Hippocampal formation (tissue), 2 donors: ENCODE measurements at places on chromosomes 6 and 20.

- no peak for DNase-seq
Observed at GRCh38 chr6:85460921-85461797, 11.3 kb downstream of the NT5E start.

DNA sequence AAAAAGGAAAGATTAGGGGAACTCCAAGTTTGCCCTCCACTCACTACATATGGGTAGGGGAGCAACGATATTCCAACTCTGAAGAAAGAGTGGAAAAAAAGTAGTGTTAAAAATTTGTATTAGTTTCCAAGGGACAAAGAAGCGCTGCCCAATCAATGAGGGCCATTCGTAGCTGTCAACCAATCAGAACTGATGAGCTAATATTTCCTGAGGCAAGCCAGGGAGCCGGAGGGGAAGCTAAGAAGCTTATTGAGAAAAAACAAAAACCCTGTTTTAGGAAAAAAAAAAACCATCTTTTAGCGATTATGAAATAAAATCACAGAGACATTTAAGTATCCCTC, 59.5 kb downstream of the TRIM38 start:
- DNase-seq: peak; percentile 87

- no peak for DNase-seq
Observed at GRCh38 chr6:42403421-42403820, 48.3 kb downstream of the TRERF1 start.

DNA sequence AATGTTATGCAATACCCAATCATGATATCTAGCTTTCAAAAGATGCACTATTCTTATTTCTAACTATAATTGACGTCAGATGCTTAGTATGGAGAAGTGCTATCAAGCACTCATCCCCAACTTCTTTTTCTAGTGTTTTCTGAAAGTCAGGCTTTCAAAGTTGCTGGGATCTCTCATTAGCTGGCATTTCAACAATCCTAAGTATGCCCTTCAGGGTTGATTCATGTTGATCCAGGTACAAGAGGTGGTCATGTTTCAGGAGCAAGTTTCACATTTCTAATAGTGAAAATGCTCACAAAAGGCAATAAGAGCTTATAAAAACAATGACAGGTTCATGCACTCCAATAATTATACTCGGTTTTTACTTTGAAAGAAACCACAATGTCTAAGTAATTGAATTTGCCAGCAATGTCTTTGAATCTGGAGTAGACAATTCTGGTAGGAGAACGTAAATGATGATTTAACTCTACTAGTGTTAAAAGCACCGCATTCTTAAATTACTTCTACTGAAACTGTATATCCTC, 193.7 kb upstream of the KHDRBS2 start:
- no peak for DNase-seq

GRCh38 chr6:73734832-73735453, 38.9 kb downstream of the CD109 start:
- DNase-seq: no peak

DNA sequence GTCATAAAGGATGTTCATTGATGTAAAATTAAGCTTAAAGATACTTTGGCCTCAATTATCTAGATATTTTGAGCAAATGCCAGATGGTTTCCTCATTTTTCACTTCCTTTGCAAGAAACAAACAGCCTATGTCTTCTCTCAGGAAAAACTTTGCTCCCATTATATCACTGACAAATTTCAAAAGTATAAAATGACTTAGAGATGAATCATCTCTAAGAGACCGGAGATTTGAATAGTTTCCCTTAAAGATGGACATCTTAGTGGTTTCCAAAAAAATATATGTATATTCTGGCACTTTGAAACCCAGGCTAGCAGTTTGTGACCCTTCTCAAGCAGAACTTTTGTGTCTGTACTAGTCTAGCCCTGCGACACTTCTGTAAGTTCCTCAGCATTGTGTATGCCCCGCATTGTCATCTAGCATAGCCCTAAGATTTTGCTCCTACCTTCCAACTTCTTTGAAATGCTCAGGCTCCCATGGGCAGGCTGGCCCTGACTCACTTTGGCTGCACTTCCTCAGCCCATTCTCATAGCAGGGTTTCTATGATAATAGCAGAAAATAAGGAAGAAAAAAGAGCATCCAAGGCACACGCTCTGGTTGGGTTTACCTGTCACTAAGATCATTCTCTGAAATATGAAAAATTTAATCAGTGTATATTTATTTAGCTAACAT, 25.7 kb upstream of the POU3F2 start:
- no peak for DNase-seq

- DNase-seq: no peak
Observed at GRCh38 chr6:131303338-131303930, 168.2 kb downstream of the AKAP7 start.

DNA sequence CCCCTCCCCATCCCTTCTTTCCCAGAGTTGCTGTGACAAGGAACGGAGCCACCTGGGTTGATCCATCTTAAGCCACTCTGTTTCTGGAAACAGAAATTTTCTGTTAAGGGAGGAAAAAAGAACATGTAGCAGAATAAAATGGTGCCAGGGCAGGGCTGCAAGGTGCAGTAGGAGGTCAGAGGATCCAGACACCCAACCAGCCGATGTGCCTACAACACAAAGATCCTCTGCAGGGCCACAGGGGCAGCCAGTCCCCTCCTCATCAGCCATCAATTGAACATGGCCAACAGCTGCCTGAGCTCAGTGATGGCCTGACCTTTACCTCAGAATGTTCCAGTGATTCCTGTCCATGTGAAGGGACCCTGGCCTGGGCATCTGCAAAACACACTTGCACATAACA, 11.9 kb downstream of the MDFI start:
- no peak for DNase-seq

DNA sequence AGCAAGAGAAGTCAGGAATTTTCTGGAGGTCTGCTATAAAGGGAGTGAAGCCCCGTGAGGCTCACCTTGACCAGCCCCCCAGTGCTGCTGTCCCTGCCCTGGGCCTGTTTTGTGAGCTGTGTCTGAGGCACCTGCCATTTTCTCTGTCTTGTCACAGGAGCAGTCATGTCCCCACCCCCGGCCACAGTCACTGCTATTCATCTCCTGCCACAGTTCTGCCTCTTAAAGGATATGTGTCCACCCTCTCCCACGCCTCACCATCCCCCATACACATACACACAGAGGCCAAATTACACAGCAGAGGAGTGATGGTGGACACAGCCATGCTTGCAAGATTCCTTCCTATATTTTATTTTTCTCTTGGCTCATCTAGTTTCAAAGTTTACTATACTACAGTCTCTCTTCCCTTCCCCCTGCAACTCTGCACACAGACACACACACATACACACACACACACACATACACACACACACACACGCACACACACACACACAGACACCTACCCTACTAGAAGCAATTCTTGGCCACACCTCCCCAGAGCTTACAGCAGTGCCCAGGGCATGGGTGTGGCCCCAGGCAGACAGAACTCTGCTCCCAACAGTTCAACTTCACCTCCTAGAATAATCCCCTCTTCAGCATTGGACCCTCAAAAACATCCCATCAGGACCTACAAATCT, 68.7 kb upstream of the TAB2 start:
- no peak for DNase-seq

DNA sequence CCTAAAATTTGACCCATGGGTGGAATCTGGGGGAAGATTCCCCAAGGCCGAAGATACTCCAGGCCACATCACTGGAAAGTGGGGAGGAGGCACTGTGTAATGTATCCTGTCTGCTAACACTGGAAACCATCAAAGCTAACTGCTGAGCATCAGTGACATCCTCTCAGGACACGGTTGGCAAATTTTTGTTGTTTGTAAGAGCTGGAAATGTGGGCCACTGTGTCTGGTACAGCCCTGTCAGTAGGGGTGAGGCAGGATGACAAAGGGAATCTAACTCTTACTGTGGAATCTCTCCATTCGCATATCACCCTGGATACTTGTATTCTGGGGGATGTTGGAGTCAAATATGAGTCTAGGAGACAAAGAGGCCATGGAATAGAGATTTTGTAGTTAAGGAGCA, 17.0 kb upstream of the CLPSL2 start:
- DNase-seq: no peak

- no peak for DNase-seq
Observed at GRCh38 chr6:16481697-16482399, 243.5 kb downstream of the GMPR start.

- no peak for DNase-seq
Observed at GRCh38 chr20:59613861-59614260, 9.5 kb downstream of the PHACTR3 start.

- DNase-seq: no peak
Observed at GRCh38 chr6:152184573-152184916, 377.1 kb downstream of the ESR1 start.

- no peak for DNase-seq
Observed at GRCh38 chr6:122780114-122780513, 598 bp downstream of the FABP7 start.

DNA sequence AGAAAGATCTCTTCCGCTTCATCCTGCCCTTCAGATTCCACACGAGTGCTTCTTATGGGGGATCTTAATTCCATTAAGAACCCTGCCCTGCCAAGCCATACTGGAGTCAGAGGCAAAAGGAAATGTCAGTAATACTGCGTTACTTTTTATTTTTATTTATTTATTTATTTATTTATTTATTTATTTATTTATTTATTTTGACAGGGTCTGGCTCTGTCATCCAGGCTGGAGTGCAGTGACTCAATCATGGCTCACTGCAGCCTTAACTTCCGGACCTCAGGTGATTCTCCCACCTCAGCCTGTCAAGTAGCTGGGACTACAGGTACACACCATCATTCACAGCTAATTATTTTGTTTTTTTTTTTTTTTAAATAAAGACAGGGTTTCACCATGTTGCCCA, 79.5 kb downstream of the MYB start:
- DNase-seq: no peak

GRCh38 chr6:127247114-127248096, 19.3 kb upstream of the RNF146 start:
- DNase-seq: no peak

- DNase-seq: no peak
Observed at GRCh38 chr20:1964659-1965405, 29.0 kb downstream of the PDYN start.

GRCh38 chr6:4625557-4625956, 150.6 kb upstream of the CDYL start:
- DNase-seq: no peak

- no peak for DNase-seq
Observed at GRCh38 chr6:105896821-105897095, 189.4 kb upstream of the PRDM1 start.

- no peak for DNase-seq
Observed at GRCh38 chr20:24049081-24049480, 60.5 kb upstream of the GGTLC1 start.

DNA sequence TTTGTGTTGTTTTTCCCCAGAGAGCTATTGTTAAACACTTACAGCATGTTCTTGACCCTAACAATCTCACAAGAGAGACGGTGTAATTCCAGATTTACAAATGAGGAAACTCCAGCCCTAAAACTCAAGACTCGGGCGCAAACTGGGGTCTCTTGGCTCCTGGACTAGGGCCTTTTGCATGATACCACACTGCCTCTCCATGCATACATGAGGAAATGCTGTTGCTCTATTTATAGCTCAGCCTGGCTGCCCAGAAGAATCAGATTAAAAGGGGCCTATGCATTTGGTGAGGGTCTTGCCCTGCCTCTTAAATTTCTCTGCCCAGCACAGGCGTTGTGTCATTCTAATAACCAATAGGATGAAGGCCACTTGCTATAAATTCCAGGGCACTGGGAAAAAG, 30.5 kb upstream of the SNRPB2 start:
- DNase-seq: no peak

GRCh38 chr6:160417550-160417949, 69.4 kb downstream of the SLC22A3 start:
- DNase-seq: no peak

DNA sequence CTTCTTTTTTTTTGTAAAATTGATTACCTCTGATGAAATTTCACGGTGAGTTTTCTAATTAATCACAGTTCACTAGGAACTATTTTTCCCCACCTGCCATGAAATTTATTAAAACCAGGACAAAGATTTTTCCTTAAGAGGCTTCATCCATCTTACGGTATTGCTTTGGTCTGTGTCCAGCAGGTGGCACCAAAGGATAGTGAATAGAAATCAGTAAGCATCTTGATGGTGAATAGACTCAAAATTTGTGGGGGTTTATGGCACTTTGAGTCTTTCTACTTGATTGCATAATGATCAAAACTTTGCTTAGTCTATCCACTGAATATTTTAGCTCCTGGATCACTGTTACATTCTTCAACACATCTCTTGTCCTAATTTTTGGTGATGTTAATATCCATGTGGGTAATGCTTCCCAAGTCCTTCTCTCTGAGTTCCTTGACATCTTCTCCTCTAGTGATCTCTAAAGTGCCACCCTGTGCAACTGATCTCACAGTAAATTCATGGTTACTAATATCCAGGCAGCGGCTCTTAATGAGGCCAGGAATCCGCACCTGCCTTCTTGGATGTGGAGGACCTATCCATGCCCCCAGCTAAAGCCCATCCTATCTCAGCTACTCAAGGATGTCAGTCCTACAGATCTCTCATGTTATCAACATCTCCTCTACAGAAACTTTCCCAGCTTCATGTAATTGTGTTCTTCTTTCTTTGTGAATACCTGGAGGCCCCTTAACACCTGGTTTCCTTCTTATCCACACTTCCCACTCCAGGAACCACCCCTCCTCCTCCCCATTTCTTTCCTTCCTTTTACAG, 54.5 kb downstream of the STMND1 start:
- DNase-seq: peak; percentile 22

DNA sequence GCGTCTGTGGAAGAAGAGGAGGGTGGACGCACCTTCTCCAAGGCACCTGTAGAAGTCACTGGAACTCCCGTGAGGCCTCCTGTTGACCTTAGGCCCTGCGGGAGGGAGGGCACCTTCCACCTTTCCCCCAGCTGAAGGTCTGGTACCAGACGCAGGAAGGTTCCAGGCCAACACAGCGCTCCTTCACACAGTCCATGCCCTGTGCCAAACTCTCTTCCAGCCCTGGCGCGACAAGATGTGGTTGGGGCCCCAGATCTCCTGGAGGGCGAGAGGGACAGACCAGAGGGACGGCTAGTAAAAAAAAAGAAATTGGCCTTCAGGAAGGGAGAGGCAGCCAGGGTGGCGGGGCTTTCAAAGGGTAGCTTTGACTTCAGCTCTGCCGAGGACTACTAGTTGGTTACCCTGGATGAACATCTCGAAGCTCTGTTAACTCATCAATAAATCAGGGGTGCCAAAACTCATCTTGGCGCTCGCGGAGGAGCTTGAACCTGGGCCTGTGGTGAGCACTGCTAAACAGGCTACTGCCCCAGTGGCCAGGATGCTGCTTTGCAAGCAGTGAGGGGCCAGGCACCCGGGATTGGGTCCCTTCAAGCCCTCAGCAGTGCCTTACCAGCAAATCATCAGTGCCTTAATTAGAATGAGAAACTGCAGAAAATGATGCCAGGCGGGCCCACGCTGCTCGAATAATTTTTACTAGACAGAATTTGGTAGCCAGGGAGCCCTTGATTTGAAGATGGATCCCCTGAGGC, 14.9 kb downstream of the AARS2 start:
- DNase-seq: peak; percentile 15

- no peak for DNase-seq
Observed at GRCh38 chr20:43941476-43942200, 27.0 kb downstream of the TOX2 start.

GRCh38 chr6:104525677-104526322, 333.9 kb downstream of the HACE1 start:
- peak; percentile 81 for DNase-seq
